ENCODE measurements at places on chromosomes 12 and 14. TPM values are rescaled to one million over a fixed set of nuclear protein-coding genes. Genes with fewer than 3 reads are reported as not detected.

Gene BEST3
- not detected for total RNA-seq

Gene FOXA1
- total RNA-seq = 87.7 TPM

Gene SPTB
- total RNA-seq = 0.52 TPM

Gene FBLN5
- 4.2 TPM for total RNA-seq

Gene DDN
- total RNA-seq = 0.17 TPM

Gene ANKS1B
- 1.7 TPM for total RNA-seq

Gene FGD6
- total RNA-seq = 9.8 TPM

Gene PRH2
- total RNA-seq = not detected

Gene P2RX7
- 0.62 TPM for total RNA-seq

Gene HHIPL1
- 0.93 TPM for total RNA-seq

Gene CDK17
- 23.4 TPM for total RNA-seq

Gene GPR137C
- total RNA-seq = 0.79 TPM

Gene ABCD2
- 0.19 TPM for total RNA-seq

Gene ERP27
- total RNA-seq = 0.52 TPM

Gene KCNJ8
- total RNA-seq = 1.8 TPM

Gene PKP2
- 187 TPM for total RNA-seq

Gene HCAR3
- total RNA-seq = 0.12 TPM

Gene PIK3C2G
- 0.69 TPM for total RNA-seq

Gene DACT1
- total RNA-seq = 4.9 TPM

Gene LRP1-AS
- not detected for total RNA-seq

Gene OTUB2
- 2.2 TPM for total RNA-seq

Gene AMIGO2
- 11.1 TPM for total RNA-seq

Gene MGP
- 180 TPM for total RNA-seq

Gene RHOJ
- total RNA-seq = 3.0 TPM

Gene DNAH10
- total RNA-seq = 0.32 TPM

Gene CLEC4C
- not detected for total RNA-seq

Gene PALS1
- 35.5 TPM for total RNA-seq

Gene GZMH
- total RNA-seq = 0.53 TPM

Gene SLC8A3
- 0.40 TPM for total RNA-seq

Gene CLEC1A
- 1.7 TPM for total RNA-seq

Gene NTS
- 0.32 TPM for total RNA-seq

Gene NDUFB1
- 167 TPM for total RNA-seq

Gene TAS2R42
- total RNA-seq = not detected

Gene VRTN
- 0.30 TPM for total RNA-seq

Gene KCNA5
- total RNA-seq = 0.11 TPM

Gene KRT6C
- not detected for total RNA-seq

Gene MYBPC1
- 4.2 TPM for total RNA-seq

Gene SLC2A14
- total RNA-seq = 0.35 TPM

Gene C1S
- total RNA-seq = 35.8 TPM

Gene OGFOD2
- 28.1 TPM for total RNA-seq

Gene RFLNA
- 22.4 TPM for total RNA-seq

Gene LRTM2
- not detected for total RNA-seq

Gene RASAL1
- 10.2 TPM for total RNA-seq

Gene ZNF385A
- total RNA-seq = 7.3 TPM

Gene GZMB
- 1.1 TPM for total RNA-seq

Gene KRT82
- total RNA-seq = not detected

Gene CYP27B1
- 0.80 TPM for total RNA-seq

Gene REP15
- total RNA-seq = 33.4 TPM
